ENCODE measurements at places on chromosomes 7 and 10.

DNA sequence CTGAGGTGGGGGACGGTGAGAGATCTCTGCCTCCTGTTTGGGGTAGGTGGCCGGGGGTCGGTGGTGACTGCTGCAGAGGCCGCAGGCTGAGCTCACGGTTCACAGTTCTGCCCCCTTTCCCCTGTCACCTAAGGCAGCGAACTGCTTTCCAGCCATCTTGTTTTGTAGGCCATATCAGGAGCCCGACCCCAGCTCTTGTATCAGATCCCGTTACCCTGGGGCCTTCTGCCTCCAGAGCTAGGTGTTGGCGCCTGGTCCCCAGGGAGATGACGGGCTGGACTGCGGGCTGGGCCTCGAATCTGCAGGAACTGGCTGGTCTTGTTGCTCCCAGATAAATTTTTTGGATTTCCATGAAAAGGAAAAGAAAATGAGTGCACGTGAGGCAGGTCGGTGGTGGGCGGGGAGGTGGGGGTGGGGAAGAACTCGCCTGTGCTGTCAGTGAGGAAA lies 183.0 kb downstream of the DNAJB6 start:
- DNase-seq, result no peak

GRCh38 chr10:80075781-80076180 lies 2.7 kb upstream of the TMEM254 start:
- DNase-seq, result peak; percentile 46

- no peak for DNase-seq
Measured at GRCh38 chr7:129161524-129162225, 17.2 kb downstream of the TSPAN33 start.

DNA sequence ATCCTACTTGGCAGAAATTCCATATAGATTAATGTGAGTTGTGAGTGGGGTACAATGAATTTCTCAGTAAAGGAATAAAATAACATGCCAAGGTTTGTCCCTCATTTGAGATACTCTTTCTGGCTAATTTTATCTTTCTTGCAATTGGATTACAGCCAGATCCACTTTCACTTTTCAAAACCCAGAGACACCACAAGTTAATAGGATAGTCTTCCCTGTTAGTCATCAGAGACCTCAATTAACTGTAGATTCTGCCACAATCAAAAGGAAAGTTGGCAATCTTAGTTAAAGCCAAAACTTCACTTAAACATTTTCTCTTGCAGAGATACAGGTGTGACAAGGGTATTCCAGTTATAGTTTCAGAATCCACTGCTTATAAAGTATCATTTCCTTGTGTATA lies 91.4 kb upstream of the PHYHIPL start:
- DNase-seq, result no peak

DNA sequence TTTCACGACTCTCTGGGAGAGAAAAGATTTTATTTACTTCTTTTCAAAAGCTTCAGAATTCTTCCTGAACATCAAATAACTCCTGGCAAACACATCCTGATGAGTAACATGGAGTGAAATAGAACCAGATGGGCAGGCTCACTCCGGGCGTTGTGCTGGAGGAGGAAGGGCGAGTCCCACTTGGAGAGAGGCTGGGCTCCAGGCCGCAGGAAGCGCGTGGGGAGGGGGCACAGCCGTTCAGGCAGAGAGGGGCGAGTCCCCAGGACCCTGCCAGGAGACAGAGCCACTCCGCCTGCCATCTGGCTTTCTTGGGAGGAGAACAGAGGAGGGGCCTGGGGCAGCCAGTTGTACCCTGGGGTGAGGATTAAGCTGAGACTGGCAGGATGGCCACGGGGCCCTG lies 265.9 kb upstream of the ZMIZ1 start:
- DNase-seq, result no peak

GRCh38 chr7:104967088-104967487 lies 46.9 kb upstream of the KMT2E start:
- DNase-seq, result no peak

GRCh38 chr7:78311181-78311580 lies 512.6 kb downstream of the PHTF2 start:
- DNase-seq, result no peak

- no peak for DNase-seq
Measured at GRCh38 chr7:37495574-37496184, 47.0 kb upstream of the ELMO1 start.

DNA sequence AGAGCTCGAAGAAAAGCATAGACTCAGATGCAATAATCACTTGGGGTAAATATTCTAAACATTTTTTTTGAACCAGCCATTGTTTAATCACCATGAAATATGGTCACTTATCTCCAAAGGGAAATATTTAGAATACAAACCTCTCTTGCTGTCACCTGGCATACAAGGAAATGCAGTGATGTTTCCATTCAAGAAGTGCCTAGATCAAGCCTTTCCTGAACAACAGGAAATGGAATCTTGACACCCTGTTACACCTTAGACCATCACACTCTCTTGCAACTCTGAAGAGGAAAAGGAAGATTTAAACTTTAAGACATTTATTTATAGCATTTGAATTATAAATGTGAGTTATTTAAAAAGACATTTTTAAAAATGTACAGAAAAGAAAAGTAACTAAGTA lies 263.0 kb upstream of the BMPER start:
- no peak for DNase-seq

DNA sequence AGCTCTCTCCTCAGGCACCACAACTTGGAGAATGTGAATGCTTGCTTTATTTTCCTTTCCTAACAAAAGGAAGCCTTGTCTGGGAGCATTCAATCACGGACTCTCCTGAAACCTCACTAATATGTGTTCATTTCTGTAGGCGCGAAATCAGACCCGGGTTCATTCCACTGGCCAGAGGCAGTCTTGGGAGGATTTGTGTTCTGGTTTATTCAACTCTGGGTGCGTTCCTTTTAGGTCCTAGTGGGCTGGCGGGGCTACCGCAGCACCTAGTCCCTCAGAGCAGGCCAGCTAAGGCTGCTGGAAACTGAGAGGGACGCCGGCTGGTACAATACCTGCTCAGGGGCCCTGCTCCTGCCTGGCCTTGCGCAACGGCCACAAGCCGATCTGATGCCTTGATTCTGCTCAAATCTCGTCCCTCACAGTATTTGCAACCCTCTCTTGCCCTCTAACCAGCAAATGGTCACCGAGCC lies 7.5 kb downstream of the HOXA4 start:
- DNase-seq, result no peak

DNA sequence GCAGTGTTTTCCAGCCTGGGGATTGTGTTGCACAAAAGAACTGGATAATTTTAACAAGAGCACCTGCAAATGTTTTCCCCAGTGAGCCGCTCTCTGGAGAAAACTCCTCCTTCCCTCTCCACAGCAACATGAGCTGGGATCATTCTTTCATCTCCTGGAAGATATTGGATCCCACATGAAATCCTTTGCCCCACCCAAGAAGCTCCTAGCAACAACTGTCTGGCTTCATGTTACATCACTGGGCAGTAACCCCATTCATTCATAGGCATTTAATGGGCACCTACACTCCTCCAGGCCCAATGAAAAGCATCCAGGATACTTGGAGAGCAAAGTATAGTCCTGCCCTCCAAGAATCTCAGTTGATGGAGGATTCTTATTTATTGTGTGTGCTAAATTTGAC lies 27.2 kb downstream of the LSM5 start:
- no peak for DNase-seq

DNA sequence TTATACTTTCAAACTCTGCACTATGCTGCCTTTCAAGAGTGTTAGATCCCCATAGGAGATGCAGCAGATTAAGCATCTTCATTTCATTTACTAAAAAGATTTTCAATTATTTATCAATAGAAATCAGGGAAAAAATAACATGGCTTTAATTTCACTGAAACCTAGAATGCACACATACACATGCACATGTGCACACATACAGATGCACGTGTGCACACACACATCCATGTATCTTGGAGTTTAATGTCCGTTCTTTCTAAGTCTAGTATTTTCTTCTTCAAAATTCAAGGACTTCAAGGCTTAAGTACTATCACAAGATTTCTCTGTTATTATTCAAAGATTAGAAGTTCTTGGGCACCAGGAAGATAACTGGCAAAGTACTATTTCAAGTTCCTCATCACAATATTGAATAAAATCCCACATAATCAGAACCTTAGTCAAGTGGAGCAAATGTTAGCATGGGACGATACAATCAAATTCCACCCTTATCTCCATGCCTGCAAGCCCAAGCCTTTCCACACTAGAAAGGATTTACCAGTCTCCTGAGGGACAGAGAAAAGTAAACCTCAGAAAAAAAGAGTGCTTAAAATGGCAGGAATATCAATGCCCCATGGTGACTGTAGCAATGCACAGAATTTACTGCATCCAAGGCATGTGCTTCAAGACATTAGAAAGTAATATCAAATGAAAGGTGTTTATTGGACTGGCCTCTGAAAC lies 494.4 kb downstream of the XPNPEP1 start:
- no peak for DNase-seq

GRCh38 chr7:30760514-30761213 lies 8.7 kb downstream of the INMT start:
- no peak for DNase-seq

DNA sequence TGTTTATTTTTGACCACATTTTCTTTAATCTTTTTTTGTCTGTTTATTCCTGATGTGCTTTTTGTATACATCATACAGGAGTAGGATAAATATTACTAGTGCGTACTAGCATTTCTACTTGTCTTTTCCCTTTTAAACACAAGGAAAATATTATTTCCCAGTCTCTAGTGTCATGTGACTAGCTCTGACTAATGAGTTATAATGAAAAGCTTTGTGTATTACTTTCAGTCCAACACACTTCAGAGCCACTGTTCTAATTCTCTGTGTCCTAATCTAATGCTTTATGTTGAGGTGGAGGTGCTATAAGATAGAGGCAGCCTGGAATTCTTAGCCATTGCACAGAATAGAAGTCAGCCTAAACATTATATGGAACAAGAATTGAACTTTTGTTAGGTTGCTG lies 65.0 kb upstream of the RAB18 start:
- DNase-seq, result no peak

- no peak for DNase-seq
Measured at GRCh38 chr10:73887294-73888039, 13.1 kb upstream of the CAMK2G start.

DNA sequence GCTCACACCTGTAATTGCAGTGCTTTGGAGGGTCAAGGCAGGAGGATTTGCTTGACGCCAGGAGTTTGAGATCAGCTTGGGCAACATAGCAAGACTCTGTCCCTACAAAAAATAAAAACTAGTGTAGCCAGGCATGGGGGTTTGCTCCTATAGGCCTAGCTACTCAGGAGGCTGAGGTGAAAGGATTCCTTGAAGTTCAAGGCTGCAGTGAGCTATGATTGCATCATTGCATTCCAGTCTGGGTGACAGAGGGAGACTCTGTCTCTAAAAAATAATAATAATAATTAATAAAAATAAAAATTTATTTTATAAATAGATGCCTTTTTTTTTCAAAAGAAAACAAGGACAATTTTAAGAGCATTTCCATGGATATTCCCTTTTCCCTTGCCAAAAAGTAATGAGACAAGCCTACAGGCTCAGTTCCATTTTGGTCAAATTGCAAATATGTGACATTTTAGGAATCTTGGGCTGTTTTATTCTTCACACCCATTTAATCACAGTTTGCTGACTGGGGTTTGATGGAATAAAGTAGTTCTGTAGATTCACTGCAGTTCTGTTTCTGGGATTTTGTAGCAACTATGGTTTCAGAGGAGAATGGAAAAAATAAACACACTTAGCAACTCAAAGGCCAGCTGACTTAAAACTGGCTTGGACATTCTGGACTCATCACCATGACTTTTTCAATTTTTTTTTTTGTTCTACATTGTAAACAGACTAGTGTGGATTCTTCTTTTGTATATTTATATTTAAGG lies 48.4 kb upstream of the ARHGAP21 start:
- DNase-seq, result no peak

DNA sequence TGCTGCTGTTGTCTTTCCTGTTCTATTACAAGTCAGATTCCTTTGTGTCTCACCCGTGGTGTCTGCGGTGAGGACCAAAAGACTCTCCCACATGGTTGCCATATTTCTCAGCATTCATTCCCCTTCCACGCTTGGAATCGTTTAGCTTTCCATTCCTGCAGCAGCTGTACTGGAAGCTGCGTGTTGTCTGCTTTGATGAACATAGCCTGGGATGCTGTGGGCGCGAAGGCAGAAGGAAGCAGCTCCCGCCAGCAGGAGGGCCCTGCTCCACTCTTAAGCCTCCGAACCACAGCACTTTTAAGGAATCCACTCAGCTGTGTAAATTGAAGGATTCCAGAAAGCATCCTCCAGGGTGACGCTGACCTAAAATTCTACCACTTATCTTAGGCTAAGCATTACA lies 303.6 kb upstream of the PITRM1 start:
- no peak for DNase-seq

DNA sequence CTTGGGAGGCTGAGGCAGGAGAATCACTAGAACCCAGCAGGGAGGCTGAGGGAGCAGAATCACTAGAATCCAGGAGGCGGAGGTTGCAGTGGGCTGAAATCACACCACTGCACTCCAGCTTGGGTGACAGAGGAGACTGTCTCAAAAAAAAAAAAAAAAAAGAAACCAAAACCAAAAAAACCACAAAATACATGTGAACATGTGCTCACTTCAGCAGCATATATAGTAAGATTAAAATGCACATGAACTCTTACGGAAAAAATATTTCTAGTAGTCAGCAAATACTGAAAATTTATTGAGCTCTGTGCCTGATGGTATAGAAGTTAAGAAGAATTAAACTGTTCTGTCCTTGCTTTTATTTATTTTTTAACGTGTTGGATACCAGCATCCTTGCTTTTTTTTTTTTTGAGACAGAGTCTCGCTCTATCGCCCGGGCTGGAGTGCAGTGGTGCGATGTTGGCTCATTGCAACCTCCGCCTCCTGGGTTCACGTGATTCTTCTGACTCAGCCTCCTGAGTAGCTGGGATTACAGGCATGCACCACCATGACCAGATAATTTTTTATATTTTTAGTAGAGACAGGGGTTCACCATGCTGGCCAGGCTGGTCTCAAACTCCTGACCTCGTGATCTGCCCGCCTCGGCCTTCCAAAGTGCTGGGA lies 9.6 kb upstream of the ZNF487 start:
- DNase-seq, result peak; percentile 77

DNA sequence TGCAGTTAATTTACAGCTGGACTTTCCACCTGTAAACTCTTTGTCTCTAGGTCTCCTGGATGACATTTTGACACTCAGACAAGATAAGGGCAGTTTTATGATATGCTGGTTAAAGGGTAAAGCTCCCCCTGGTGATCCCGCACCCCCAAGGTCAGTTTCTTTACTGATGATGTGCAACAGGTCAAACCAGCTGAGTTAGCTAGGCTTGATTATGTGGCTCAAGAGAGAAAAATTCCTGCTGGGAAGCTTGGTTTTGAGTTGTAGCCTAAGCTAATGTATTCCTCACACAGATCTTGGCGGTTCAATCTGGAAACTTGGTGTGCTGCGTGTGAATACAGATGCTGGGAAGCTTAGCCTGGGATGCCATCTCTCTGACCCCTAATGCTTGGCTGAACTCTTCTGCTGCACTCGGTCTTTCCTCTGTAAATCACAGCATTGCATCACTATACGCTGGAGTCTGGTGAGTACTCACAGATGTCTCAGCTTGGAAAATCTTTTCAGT lies 11.4 kb upstream of the AKR1D1 start:
- no peak for DNase-seq

DNA sequence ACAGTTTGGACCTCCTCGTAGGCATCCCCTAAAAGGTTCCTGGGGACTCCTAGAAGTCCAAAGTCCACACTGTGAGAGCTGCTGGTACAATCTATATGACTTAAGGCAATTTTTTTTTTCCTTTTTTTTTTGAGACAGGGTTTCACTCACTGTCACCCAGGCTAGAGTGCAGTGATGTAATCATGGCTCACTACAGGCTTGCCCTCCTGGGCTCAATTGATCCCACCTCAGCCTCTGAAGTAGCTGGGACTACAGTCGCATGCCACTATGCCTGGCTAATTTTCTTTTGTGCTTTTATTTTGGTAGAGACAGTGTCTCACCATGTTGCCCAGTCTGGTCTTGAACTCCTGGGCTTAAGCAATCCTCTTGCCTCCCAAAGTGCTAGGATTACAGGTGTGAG lies 4.6 kb upstream of the SPOCK2 start:
- DNase-seq, result no peak
